ENCODE measurements at places on chromosomes 3 and 15.

- no peak for DNase-seq
Observed at GRCh38 chr3:97954228-97954827, 17.9 kb downstream of the RIOX2 start.

- DNase-seq, result no peak
Observed at GRCh38 chr15:63329567-63330350, 51.9 kb downstream of the CA12 start.

GRCh38 chr3:160486459-160486869, 36.9 kb upstream of the TRIM59 start:
- DNase-seq, result peak; percentile 34

- no peak for DNase-seq
Observed at GRCh38 chr3:124867511-124867910, 19.7 kb downstream of the ITGB5 start.

DNA sequence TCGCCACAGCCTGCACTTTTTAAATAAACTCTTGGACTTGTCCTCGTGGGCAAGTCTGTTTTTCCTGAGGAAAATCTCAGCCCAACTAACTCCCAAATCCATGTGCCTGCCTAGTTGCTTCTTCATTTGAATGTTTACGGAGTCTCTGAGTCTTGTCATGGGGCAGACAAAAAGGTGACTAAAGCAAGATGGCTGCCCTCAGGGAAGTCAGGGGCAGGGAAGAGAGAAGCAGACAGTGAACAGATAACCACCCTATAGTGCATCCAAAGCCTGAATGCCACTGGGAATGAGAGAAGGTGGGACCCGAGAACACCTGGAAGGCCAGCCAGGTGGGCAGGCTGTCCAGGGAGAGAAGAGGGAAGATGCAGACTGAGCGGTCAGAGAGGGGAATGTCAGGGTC, 21.4 kb downstream of the CCDC12 start:
- no peak for DNase-seq

DNA sequence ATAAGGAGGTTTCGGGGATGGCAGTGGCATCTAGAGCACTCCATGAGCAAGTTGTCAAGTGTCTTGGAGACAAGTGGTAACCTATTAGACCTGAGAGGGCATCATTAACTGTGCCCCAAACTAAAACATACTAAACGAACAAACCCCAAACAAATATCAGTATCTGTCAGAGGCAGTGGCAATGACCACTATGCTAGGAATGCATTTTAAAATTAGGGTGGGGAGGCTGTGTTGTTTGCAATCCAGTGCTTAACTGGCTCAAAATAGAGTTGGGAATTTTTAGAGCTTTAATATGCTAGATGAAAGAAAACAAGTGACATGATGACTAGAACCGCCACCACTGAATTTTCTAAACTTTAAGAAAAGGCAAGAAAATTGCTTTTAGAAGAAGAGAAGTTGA, 51.8 kb upstream of the TPRG1 start:
- DNase-seq, result no peak

Measured in KBM-7 (cell line).